ENCODE measurements at places on chromosomes 4 and X.

DNA sequence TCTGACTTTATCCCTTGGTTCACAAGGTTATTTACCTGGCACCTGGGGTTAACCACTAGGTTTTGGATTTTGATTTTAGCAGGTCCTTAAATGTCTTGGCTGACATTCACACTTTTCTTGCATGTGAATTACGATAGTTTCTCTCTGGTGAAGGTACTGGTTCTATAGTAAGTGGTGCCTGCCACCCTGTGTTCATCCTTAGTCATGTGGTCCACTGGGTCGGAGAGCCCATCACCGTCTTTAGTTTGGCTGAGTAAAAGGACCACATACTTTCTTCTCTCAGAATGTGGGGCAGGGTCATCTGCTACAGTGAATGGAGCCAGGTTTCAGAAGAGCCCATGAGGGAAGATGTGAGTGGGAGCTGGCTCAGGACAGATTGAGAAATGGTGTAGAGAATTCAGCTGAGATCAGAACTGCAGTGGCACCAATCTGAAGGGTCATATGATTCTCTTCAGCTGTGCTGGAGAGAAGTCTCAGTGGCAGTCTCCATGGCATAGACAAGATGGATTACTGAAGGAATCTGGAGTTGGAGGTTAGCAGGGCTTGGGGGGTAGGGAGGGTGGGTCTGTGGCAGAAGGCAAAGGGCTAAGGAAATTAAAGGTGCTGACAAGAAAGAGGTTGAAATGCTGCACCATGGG, 310.4 kb downstream of the GPAT3 start:
- no peak for DNase-seq

GRCh38 chr4:30002341-30002740, 717.8 kb upstream of the PCDH7 start:
- DNase-seq, result no peak

DNA sequence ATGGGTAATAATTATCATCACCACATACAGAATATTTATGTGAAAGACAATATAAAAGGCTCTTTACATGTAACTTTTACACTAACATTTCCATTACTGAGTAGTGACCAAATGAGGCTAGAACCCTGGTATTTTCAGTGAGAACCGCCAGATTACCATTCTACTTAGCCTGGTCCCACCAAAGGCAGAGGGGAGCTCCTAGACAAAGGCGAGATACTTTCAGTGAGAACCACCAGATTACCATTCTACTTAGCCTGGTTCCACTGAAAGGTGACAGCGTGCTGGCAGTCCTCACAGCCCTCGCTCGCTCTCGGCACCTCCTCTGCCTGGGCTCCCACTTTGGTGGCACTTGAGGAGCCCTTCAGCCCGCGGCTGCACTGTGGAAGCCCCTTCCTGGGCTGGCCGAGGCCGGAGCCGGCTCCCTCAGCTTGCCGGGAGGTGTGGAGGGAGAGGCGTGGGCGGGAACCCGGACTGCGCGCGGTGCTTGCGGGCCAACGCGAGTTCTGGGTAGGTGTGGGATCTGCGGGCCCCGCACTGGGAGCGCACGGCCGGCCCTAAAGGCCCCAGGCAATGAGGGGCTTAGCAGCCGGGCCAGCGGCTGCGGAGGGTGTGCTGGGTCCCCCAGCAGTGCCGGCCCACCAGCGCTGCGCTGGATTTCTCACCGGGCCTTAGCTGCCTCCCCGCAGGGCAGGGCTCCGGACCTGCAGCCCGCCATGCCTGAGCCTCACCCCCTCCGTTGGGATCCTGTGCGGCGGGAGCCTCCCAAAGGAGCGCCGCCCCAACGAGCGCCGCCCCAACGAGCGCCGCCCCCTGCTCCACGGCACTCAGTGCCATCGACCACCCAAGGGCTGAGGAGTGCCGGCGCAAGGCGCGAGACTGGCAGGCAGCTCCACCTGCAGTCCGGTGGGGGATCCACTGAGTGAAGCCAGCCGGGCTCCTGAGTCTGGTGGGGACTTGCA, 1276.1 kb downstream of the PCDH7 start:
- DNase-seq, result no peak

- no peak for DNase-seq
Measured at GRCh38 chr4:184318852-184319251, 101.2 kb upstream of the ENPP6 start.

DNA sequence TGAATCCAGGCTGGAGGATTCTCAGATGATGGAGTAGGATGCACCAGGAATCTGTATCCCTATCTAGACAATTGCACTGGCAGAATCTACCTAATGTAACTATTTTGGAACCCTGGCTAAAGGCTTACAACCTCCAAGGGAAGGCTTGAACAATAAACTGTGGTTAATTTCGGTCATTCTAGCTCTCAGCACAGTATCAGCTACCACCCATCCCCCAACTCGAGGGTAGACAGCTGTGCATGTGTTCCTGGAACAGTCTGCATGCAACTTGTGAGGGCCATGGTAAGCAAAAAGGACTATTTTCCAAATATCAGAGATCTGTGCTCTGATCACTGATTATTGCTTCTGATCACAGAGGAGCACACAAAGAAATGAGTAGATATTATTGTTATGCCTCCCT, 34.0 kb downstream of the ELF2 start:
- no peak for DNase-seq

GRCh38 chrX:374596-374995, 12.1 kb downstream of the PPP2R3B start:
- DNase-seq, result no peak

- DNase-seq, result no peak
Measured at GRCh38 chrX:15293451-15293850, 22.0 kb downstream of the ASB11 start.

GRCh38 chr4:72006586-72006985, 25.2 kb upstream of the NPFFR2 start:
- DNase-seq, result no peak

DNA sequence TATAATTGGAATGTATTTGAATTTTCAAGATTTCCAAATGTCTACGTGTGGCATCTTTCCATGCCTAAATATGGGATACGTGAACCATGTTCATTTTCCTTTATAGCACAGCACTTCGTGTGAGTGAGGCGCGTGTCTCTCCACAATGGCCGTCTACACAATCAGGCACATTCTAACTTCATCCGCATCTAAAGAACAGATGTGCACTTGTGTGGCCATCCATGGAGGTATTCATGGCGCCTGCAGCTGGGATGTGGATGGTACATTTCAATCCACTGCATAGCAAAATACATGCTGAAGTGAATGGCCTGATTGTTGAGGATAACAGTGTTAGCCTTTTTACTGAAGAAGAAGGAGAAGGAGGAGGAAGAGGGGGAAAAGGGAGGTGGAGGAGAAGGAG, 34.5 kb upstream of the TRIM2 start:
- DNase-seq, result no peak

- DNase-seq, result no peak
Measured at GRCh38 chr4:176507845-176508533, 188.2 kb downstream of the SPCS3 start.

DNA sequence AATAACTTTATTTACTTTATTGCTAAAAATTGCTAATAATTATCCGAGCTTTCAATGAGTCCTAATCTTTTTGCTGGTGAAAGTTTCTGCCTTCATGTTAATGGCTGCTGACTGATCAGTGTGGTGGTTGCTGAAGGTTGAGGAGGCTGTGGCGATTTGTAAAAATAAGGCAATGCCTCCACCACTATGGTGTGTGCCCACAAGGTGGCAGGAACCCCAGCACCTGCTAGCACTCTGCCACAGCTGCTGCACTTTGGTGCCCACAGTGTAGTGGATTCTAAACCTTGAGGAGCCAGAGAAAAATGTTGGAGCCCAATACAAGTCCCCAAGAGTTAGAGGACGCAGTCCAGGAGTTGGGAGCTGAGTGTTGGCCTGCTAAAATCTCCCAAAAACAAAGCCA, 1237.1 kb downstream of the PCDH19 start:
- no peak for DNase-seq

- DNase-seq, result no peak
Measured at GRCh38 chr4:110104661-110105060, 93.8 kb downstream of the ELOVL6 start.

DNA sequence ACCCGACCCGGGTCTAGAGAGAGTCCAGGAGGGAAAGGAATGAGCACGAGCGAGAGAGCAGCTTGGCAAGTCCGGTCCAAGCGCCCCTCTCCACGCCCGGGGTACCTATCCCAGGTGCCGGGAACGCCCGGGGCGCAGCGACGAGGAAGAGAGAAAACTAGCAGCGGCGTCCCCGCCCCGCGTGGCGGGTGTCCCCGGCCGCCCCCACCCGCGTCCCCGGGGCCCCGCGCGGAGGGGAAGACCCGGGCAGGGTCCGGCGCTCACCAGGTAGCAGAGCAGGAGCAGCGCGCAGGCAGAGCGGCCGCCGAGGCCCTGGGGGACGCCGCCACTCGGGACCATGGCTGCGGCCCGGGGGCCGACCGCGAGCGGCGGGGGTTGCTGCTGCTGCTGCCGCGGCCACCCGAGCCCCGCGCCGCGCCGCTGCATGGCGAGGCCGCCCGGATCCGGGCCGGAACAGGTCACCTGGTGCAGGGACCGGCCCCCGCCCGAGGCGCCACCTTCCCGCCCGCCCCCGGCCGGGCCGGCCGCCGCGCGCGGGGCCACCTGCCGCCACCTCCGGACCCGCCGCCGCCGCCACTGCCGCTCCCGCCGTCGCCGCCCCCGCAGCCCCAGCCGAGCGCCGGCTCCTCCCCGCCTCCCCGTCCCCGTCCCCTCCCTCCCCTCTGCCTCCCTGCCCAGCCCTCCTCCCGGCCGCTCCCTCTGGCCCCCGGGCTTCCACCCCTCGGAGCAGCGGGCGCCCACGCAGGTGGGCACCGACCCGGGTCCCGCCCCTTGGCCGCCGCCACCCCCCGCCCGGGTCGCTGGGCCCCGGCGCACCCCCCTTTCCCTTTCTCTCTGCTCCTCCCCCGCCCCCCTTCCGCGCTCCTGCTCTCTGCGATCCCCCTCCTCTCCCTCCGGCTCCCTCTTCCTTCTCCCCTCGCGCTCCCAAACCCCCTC, at the start of gene SEL1L3:
TSS of gene SEL1L3 (minus strand) at position 578 of the 936 bp plus-strand sequence. CDS start at position 426, 152 bp downstream.
- peak; percentile 34 for DNase-seq

DNA sequence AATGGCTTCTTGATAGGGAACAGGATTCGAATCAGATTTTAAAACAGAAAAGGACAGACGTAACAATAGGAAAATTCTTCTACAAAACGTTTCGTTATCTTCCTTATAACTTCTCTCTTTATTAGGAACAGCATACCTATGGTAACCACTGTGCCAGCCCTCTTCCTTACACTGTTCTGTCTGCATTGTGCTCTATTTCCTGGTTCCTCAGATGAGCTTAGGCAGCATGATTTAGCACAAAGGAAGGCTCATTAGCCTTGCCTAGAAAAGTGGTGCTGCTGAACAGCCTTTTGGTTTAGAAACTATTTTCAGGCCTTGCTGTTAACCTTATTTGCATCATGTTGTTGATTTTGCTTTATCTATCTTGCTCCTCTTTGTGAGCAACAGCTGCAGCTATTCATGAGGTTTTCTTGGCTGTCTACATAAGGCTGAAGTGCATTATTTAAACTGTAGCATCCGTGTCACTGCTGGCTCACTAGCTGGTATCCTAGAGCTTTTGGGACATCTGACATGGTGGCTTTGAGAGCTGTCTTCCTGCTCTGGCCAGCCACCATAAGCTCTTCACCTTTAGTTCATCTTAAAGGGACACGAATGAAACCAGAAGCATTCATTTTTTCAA, 69.9 kb upstream of the NRK start:
- DNase-seq, result no peak

DNA sequence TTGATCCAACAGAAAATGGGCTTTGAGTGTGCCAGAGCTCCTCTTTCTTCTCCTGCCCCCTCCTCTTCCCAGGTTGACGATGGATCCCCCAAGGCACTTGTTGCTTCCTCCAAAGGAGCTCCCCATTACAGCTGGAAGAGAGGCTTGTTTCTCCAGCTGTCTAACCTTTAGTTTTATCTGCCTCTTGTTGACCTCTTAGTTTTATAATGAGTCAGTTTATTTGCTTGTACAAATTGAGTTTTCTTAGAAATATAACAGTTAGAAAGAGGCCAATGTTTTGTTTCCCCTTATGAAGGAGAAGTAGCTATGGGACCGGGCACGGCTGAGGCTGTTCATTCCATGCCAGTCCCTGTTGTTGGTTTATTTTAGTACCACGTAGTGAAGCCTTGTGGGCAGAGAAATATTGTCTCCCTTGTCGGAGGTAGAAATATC, 158.2 kb downstream of the SPRY1 start:
- DNase-seq, result no peak

GRCh38 chr4:168484626-168485025, 4.3 kb upstream of the DDX60L start:
- DNase-seq, result no peak

DNA sequence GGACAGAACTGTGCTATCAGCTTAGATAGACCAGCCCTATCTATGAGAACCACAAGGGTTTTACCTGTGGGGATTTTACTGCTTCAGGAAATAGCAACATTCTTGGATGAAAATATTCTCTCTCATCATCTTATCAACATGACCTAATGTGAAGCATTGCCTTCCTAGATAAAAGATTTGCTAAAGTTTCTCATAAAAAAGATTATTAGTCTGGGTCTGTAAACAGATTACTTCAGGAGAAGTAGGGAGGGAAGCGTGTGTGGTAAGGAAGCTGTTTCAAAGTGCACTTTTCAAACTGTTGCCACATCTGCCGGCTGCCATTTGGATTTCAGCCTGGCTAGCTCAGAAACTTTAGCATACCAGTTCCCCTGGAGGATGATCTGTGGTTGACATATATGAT, at the start of gene NOX1:
TSS of gene NOX1 (minus strand) at position 35 of the 400 bp plus-strand sequence. CDS start 220 bp downstream, outside the sequence.
- no peak for DNase-seq

- DNase-seq, result no peak
Measured at GRCh38 chr4:2064276-2064991, 5.3 kb downstream of the NAT8L start.

GRCh38 chr4:76194325-76194724, 19.3 kb downstream of the SCARB2 start:
- no peak for DNase-seq

DNA sequence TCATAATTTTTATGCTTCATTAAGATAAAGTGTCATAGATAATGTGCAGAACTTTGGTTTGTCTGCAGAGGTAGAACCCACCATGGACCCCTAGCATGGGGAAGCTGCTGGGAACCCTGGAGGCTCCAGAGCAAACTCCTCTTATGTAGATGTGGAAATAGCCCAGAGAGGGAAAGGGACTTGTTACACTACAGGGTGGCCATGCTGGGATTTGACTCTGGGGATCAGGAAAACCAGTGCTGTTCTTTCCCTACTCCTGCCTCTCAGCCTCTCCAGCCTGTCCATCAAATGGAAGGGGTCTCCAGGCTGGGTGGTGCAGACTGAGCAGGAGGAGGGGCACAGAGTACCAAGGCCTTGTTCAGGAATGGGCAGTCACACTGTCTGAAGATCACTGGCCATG, 54.2 kb downstream of the MSX1 start:
- no peak for DNase-seq

Measured in activated CD4-positive, alpha-beta T cell treated with anti-CD3 and anti-CD28 coated beads for 24 hours (primary cell).